Stimulated activated CD8-positive, alpha-beta memory T cell treated with anti-CD3 and anti-CD28 coated beads, Interleukin-15, amount 100 ng/mL, for 24 hours (primary cell): ENCODE measurements at places on chromosomes 2 and 18.

DNA sequence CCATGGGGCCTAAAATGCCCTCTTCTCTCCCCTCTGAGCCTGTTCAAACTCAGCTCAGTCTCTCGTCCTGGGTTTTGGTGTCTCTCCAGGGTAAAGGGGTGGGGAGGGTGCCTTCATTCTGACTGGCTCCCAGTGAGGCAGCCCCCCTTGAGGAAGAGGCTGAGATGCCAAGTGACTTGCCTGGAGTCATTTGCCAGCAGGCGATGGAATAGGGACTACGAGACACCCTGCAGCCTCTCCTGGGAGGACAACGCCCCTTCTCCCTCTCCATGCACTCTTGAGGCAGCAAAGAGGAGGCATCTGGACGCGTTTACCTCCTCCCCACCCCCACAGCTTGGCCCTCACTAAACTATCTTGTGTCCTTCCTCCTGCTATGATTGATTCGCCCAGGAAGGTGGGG, 760 bp upstream of the STON1 start:
- DNase-seq = no peak

DNA sequence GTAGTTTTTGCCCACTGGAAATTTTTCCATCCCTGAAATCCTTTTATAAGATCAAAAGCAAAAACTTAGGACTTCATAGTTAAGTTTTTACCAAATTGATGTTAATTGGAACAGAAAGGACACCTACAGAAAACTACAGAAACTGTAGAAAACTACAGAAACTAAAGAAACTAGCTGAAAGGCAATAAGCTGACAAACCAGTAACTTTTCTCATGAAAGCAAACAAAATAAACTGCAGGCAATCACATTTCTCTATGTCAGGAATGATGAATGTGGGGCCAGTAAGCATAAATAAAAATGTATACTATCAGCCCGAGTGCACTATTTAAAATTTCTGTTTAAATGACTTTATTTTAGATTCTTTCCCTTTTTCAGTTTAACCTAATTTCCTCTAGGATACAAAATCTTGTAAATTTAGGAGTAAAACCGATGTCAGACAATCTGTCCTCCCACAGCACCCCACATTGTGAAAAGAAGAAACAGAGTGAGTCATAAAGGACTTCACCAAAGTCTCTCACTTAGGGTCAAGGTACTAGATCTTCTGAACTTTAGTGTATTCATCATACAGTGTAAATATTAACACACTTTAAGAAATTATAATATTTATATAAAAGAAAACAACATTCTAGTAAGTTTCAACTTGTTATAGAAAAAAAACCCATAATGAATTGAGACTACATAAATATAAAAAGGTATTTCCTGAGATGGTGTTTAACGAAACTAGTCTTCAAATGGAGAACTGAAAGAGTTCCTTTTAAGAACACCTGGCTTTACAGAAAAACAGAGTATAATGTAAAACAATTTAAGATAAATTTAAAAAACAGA, 46.6 kb downstream of the USP40 start:
- DNase-seq = no peak

DNA sequence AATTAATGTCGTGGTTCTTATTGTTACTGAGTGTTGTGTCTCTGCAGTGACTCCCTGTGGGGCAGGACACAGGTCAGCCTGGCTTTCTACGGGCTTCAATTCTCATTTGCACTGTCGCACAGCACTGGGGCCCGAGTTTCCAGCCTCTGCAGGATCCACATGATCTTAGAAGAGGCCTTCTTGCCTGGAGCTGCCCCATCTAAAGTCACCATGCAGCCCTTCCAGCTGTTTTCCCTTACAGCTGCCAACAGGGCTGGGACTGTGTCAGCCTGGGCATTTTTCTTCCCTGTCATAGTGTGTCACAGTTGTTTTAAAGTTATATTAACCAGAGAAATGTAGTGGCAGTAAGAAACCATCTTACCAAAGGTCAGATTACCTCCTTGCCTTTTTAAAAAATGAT, 27.0 kb downstream of the FHL2 start:
- DNase-seq = no peak

GRCh38 chr2:240138254-240138984, 2.0 kb downstream of the OTOS start:
- DNase-seq = no peak

- DNase-seq = no peak
Measured at GRCh38 chr2:176234156-176234555, 35.1 kb upstream of the MTX2 start.

DNA sequence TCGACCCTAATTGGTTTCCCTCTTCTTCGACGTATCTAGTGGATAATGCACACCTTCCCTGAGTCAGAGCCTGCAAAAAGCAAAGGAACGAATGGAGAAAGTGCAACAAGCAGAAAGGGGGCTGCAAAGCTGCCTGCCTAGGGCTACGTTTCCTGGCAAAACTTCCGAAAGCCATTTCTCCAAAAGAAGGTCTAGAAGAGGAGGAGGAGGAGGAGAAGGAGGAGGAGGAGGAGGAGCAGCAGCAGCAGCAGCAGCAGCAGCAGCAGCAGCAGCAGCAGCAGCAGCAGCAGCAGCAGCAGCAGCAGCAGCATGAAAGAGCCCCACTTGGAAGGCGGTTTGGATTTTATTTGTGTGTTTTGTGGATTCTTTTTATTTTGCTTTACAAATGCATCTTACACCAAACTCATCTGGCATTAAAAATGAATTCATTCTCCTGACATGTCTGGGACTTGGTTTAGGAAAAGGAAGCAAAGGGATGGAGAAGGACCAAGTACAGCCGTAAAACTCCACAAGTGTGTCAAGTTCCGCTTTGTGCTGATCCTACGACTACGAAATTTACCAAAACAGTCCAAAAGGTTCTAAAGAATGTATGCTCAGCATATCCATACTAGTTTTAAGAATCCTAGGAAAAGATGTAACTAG, 2.0 kb downstream of the TCF4 start:
- DNase-seq = no peak

GRCh38 chr2:126978333-126978732, 79.6 kb downstream of the TEX51 start:
- no peak for DNase-seq

- no peak for DNase-seq
Measured at GRCh38 chr2:220451438-220451837, 824.0 kb downstream of the SLC4A3 start.

DNA sequence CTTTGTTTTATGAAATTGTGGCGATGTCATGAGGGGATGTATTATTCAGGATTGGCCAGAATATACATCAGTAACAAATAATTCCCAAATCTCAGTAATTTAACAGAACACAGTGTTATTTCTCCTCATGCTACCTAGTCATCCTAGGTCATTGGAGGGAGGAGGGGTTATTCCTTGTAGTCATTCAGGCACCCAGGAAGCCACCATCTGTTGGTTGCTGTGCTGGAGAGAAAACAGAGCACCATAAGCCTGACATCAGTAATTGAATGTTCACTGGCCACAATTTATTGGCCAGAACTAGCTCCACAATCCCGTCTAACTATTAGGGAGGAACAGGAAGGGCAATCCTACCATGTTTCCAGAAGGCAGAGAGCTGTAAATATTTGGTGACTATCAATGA, 303.5 kb upstream of the CELF4 start:
- DNase-seq = no peak

GRCh38 chr2:118232796-118233195, 144.5 kb downstream of the INSIG2 start:
- DNase-seq = no peak

DNA sequence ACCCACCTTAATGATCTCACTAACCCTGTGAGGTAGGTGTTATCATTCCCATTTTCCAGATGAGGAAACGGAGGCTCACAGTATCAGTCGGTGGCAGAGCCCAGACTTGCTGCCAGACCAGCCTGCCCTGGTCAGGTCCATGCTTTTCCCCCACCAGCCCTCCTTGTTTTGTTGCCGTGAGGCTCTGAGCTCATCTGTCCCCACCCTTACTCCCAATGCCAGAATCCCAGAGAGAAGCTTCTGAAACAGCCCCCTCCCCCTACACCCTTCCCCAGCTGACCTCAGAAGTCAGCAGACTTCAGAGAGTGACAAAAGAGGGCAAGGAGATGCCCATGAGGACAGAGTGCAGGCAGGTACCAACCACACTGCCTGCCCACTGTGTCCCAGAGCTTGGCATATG, 20.8 kb upstream of the TNS1 start:
- DNase-seq = no peak

DNA sequence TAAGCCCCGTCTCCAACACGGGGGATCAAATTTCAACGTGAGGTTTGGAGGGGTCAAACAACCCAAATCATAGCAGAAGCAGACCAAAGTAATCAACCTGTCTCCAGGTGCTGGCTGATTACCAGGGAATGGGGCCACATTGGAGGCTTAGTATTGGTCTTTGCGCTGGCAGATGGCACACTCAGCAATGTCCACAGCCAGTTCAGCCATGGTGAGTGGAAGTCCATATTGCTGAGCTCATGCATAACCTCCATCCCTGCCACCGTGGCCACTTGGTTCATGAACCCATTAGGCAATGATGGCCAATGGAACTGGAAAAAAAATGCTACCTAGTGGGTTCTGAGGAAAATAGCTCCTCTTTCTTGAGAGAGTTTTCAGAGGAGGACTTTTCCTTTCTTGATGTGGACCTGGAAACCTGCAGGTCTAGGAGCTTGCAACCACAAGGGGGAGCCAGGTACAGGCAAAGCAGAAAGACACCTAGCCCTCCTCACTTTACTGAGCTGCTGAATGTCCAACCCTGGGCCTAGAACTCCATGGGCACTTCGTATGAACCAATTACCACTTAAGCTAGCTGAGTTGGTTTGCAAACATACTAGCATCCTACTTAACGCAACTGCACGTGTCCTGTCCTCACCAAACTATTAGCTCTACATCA, 128.0 kb upstream of the GYPC start:
- peak; percentile 18 for DNase-seq

GRCh38 chr2:190311893-190312634, 7.6 kb downstream of the HIBCH start:
- no peak for DNase-seq

DNA sequence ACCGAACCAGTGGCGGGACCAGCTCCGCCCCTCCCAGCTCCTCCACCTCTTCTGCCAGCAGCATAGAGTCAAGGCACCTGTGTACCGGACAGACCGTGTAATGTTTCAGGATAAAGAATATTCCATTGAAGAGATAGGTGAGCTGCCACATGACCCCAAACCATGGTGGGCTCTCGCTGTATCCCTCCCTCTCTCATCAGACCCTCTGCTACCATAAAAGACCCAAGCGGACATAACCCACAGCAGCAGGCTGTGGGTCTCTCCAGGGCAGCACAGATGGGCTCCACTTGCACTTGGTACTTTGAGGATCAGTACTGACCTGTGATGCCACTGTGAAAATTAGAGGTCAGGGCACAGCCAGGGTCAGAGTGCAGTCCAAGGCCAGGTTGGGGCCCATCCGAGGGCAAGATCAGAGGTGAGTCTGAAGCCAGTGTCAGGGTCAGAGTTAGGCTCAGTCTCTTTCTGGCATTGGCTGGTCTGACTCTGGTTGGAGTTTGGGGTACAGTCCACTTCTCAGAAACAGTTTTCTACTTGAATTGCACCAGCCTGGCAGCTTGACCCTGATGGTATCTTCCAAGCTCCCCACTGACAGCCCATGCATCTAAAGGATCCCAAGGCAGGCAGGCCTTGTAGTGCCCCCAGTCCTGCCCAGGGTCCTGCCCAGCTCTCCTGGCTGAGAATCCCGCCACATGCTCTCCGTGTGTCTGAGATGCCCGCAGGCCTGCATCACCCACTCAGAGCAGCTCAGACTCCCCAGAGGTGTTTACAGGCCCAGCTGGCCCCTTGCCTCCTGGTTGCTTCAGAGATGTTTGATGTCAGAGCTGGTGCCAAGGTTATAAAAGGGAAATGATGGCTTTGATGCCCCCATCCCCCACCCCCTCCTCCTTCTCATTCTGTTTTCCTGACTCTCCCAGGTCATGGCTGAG, 212.1 kb downstream of the DYSF start:
- DNase-seq = no peak

DNA sequence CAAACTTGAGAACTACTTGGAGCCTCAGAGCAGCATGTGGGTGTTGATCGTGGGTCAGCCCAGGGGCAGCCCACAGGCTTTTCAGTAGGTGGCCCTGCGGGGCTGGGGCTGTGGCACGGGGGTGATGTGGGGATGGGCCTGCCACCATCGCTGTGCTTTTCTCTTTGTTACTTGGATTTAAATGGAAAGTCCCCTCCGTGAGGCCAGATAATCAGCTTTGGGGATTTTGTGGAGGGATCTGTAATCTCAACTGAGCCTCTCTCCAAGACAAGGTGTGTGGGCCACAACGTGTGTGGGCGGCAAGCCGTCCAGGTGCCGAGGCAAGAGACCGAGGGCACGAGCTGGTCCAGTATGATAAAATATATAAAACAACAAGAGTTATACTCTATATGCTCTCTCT, 16.7 kb downstream of the COLEC11 start:
- no peak for DNase-seq

GRCh38 chr2:86623043-86623493, 597 bp downstream of the RNF103 start:
- peak; percentile 17 for DNase-seq

- no peak for DNase-seq
Measured at GRCh38 chr2:72144632-72145288, 2.9 kb downstream of the CYP26B1 start.

DNA sequence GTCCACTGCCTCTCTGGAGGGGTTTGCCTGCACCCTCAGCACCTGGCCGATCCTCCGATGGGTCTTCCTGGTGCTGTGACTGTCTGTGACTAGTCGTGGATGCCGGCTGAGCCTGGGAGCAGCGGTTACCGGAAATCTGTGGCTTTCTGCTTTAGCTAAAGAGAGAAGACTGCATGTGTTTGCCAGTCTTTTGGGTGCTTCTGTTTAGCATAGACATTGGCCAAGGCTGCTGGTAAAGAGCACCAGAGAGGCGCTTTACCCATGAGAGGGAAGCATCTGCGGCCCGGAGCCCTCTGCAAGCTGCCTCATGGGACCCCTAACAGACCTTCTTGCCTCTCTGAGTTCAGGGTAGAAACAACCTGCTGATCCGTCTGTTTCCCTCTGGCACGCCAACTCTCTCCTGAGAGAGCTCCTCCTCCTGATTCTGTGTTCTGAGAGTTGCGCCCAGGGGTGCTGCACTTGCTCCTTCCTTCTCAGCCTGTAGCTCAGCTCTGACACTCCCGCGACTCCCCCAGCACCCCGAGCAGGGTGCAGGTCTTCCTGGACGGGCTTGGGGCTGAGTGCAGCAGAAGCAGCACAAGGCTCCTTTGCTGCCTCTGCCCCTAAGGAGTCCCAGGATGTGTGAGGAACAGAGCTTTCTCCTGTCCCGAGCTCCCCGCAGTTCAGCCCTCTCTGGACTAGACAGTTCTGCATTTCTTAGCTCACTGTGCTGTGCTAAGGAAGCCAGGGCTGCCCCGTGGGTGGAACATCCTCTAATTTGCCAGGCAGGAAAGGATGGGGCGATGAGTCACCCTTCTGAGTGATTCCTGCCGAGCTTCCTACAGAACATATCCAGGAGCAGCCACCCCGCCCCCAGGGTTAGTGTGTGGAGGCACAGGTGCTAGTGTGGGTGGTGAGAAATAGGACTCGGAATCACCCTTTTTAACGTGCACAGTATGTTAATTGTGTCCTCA, 203.2 kb downstream of the SH3RF3 start:
- no peak for DNase-seq

- DNase-seq = no peak
Measured at GRCh38 chr2:80490964-80491363, 186.4 kb upstream of the LRRTM1 start.
